ENCODE measurements at places on chromosomes 3 and 15.

GRCh38 chr3:113658107-113658506, 38.3 kb downstream of the USF3 start:
- DNase-seq: no peak

GRCh38 chr3:135453326-135453725, 512.2 kb upstream of the PPP2R3A start:
- no peak for DNase-seq

- DNase-seq: peak; percentile 32
Measured at GRCh38 chr3:156449710-156450574, 105.0 kb downstream of the SSR3 start.

- DNase-seq: no peak
Measured at GRCh38 chr3:42780892-42781700, 8.0 kb upstream of the CCDC13 start.

DNA sequence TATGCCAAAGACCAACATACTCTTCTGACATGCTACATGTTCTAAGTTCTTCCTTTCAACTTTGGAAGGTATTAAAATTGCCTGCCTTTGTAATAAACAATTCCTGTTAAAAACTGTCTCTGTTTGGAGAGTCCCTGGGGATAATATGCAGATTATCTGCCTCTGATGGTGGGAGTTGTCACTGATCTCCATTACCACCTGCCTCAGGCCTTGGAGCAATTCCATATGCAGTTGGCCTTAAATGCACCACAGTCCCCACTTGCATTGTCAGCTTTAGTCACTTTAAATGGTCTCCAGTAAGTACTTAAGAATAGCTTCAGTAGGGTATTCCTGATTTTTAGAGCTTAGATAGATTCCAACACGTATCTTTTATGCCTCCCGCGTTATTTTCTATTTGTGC, 121.1 kb upstream of the GOLIM4 start:
- DNase-seq: no peak

GRCh38 chr3:73404435-73404834, 220.3 kb downstream of the PDZRN3 start:
- DNase-seq: no peak

- no peak for DNase-seq
Measured at GRCh38 chr3:183987000-183987600, 30.6 kb downstream of the ABCC5 start.

- no peak for DNase-seq
Measured at GRCh38 chr3:148077318-148077923, 620.3 kb upstream of the AGTR1 start.

GRCh38 chr15:43434446-43434845, 58.5 kb downstream of the TP53BP1 start:
- no peak for DNase-seq

DNA sequence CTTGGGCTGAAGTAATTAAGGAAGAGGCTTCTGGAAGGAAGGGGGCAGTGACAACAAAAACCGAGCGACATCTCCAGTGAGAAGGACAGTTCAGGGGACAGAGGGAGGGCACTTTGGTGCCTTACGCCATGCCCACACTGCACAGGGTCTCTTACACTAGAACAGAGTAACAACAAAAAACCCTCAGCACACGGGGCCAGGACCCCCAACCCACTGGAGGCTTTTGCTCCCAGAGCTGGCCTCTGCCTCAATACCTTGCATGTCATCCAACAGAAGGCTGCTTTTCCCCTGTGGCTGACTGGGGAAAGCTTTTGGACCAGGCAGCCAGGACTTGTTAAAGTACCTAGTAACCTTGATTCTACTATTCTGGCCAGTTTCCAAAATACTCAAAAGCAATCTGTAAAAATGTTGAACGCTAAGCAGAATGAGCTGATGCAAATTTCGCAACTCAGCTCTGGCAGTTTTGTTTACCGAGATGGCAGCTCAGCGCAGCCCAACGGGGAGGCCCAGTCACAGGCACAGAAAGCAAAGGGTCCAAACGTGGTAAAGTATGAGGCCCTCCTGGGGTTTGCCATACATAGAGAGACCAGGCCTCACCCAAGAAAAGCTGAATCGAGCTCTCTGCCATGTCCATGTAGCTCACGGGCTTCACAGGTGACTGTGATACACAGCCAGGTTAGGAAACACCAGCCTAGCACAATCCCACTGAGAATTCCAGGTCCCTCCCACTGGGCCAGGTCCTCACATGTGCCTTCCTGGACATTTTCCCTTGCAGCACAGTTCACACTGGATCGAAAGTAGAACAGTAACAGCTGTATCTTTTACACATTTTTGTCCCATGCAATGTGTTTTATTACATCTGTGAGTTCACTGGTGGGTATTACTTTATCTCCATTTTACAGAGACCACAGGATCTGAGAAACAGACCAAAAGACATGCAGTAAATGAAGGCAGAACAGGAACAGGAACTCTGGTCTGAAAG, 6.0 kb downstream of the CHCHD4 start:
- no peak for DNase-seq

DNA sequence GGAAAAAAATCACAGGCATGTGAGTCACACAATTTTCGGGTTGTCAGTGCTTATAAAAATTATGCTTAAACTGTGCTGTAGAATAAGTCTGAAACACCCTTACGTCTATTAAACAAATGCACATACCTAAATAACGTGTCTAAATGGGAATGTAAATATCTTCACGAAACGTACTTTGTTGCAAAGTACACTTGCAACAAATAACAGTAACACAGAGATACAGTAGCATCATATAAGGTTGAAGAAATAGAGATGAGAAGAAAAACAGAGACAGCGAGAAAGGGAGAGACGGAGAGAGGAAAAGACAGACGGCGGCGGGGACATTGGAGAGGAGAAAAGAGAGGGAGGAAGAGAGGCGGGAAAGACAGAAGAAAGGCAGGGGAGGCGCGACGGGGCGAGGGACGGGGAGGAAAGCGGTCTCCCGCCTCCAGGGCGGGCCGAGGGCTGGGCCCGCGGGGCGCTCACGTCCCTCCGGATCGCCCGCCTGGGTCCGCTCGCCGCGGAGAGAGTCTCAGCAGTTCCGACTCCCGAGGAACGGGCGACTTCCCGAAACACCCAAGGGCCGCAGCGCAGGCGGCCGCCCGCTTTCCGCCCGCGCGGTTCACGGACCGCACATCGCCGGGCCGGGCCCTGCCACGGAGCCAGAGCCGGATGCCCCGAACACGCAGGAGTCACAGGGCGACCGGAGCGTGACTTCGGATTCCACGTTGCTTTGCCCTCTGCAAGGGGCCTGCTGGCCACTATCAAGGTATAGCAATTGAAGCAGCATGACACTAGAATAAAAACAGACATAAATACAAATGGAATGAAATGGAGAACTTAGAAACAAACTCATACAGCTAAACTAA, 153.4 kb downstream of the LMLN start:
- DNase-seq: no peak

- no peak for DNase-seq
Measured at GRCh38 chr3:51997935-51998596, 2.4 kb upstream of the RPL29 start.

DNA sequence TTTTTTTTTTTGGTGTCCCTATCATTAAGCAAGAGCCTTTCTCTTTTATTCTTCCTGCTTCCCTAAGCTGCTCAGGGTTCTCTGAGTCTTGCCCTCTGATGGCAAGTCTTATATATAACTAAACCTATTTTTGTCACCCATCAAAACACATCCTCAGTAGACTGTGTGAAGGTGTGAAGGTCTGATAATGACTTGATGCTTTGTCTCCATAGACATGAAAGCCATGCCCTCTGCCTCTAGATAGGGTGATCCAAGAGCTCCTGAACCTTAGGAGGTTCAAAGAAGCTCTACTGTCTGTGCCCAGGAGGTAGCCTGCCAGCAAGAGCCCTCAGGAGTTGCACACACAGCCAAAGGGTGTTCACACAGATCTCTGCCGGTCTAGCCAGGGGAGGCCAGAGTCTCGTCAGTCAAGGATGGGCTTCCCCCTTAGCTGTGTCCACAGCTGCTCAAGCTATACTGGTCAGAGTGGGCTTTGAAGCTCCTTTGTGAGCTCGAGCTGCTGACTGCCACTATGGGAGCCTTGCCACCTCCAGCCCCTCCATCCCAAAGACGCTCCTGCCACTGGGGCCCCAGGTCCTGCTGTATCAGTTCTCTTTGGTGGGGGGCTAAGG, 13.1 kb upstream of the SNX22 start:
- DNase-seq: no peak

DNA sequence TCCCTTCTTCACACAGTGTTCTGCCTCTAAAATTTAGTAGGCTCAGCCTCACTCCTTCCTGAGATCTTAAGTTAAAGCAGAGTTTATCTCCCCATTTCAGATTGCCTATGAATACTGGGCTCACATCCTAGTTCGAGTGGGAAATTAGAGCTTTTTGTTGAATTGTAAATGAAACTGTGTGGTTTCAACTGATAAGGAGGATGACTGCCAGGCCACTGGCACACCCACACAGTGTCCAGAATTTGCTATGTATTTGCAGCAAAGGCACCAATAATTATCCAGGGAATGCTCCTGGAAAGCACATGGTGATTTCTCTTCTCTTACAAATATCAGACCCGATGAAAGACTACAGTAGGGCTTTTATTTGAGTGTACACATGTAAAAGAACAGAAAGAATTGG, 308.1 kb upstream of the COL8A1 start:
- no peak for DNase-seq

- no peak for DNase-seq
Measured at GRCh38 chr15:32982001-32982400, 212.5 kb downstream of the FMN1 start.

DNA sequence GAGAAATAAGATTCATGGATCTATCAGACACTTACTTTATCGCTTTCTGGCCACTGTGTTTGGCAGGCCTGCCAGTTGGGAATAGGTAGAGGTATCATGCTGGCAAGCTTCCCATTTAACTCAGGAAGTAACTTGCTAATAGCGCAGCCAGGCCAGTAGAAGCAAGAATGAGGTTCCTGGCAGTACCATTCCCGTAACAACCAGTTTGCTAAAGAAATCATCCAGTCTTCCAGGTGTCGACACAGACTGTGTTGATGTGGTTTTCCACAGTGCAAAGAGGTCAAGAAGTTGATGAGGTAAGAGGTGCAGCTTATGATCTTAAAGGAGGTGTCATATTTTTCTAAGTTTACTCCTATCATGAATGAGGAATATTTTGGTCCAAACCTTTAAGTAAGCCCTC, 46.2 kb downstream of the DPH6 start:
- no peak for DNase-seq

- no peak for DNase-seq
Measured at GRCh38 chr15:25362545-25362944, 76.3 kb downstream of the UBE3A start.

DNA sequence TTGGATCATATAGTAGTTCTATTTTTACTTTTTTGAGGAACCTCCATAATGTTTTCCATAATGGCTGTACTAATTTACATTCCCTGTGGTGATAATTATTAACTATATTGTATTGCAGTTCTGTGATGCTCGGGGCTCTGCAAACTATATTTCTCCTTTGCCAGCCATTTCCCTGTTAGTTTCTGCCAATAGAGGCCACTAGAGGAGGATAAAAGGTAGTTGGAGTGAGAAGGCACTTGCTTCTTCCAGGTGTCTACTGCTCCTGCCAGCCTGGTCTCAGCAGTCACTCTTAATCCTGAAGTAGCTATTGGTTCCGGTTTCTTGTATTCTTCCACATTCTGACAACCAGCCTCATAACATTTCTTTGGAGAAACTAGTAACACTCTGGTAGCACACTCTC, 233.9 kb upstream of the GBE1 start:
- DNase-seq: no peak

DNA sequence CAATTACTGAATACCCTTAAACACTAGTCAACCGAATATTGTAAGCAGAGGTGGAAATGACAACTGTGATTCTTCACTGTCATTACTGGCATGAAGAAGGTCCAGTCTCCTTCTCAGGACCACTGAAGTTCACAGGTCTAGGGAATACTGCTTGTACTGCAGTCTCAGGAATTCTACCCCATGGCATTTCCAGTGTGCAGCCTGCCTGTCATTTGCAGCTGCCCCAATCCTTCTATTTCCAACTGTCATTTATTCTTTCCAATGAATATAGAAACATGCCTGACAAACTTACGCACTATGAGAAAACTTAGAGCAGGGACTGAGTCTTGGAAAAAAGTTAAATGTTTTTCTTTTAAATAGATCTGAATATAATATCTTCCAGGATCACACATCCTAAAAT, 308.0 kb upstream of the THBS1 start:
- DNase-seq: peak; percentile 54

DNA sequence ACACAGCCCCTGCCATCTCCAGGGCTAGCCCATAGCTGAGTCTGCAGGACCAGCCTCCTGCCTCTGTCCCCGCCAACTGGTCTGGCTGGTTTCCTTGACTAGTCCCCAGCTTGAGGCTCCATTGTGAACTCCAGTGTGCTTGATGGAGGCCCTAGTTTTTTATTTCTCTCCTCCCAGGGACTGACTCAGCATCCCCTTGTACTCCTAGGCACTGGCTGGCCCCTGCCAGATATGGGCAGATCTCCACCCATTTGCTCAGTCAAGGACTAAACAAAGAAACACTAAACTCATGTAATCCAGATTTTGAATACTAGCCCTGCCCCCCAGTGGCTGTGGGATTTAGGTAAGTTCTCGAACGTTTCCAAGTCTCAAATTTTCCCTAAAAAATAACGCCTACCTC, 415.4 kb upstream of the RORA start:
- DNase-seq: no peak

GRCh38 chr3:192887701-192888100, 30.0 kb downstream of the MB21D2 start:
- DNase-seq: no peak

GRCh38 chr15:70025413-70026296, 72.1 kb downstream of the TLE3 start:
- no peak for DNase-seq

DNA sequence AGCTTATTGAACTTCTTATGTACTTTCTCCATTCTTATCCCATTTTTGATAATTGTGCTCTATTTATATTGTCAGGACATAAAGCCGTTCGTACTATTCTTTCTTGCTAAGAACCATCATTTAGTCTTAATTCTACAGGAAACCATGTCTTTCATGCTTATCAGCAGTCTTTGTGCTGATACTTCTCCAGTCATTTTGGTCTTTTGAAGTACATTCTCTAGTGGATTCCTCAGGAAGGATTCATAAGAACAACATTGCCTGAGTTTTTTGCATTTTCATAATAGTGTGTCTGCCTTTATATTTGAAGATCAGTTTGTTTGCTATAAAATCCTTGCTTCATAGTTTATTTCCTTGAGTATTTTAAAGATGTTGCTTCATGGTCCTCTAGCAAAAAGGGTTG, 126.6 kb upstream of the NEO1 start:
- DNase-seq: no peak

- no peak for DNase-seq
Measured at GRCh38 chr3:73738711-73739110, 114.0 kb upstream of the PDZRN3 start.

Data from body of pancreas (tissue), 4 donors.